COLO829 (cell line): ENCODE measurements at places on chromosomes 4 and X.

GRCh38 chr4:7691982-7692381 is 247.7 kb downstream of the AFAP1 start:
- no peak for DNase-seq

DNA sequence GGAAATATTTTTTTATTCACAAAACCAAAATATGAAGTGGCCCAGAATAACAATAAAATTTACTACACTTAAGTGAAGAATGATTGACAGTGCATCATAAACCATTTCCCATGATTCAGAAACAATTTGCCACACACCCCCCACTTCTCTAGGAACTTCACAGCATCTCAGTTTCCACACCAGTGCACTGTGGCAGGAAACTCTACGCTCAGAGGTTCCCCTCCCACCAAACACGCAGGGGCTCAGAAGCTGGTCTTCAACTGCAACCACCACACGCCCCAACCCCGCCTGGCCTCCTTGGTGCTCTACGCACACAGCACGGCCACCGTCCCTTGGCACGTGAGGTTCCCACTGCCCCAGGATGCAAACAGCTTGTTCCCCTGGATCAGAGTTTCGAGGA is 63.7 kb downstream of the ZFYVE28 start:
- no peak for DNase-seq

DNA sequence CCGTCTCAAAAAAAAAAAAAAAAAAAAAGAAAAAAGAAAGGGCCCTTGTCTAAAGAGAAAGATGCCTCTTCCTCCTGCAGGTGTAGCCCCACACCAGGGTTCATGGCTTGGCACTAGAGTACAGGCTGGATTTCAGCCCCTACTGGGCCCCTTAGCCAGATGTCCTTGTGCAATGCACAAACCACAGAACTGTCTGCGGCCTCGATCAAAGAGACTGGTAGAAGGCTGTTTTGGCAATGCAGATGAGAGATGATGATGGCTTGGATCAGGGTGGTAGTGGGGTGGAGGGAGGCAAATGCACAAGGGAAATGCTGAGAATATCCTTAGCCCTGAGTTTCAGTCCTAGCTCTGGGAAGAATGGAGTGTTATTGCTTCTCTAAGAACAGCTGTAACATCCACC is 26.5 kb upstream of the TSR2 start:
- no peak for DNase-seq

- peak; percentile 70 for DNase-seq
Observed at GRCh38 chr4:181569553-181569952, 673.6 kb upstream of the TENM3 start.

DNA sequence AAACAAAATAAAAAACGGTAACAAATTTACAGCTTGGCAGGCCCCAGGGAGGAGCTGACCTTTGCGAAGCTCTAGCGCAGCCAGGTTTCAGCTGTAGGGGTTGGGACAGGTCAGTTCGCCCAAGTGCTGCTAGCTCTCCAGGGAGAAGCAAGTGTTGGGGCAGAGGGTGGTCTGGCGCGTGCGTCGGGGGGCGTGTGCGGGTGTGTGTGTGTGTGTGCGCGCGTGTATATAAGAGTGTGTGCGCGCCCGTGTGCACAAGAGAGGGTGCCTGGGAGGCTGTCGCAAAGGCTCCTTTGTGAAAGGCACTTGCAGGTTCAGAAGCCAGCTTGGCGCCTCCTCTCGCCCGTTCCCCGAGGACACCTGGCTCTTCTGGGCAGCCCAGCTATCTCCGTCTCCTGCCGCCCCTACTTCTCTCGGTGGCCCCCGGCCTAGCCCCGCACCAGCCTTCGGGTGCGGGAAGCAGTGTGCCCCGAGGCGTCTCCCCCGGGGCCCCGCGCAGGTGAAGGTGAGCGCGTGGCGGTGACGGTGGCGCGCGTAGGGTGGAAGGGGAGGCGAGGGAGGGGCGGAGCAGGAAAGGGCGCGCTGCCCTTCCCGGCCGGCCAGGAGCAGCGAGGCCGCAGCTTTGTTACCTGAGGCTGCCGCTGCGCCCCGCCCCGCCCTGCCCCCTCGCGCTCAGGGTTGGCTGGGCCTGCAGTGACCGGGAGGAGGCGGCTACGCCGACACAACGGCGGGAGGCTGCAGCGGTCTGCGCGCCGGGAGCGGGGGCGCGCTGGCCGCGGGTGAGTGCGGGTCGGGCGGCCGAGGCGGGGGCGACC is at the start of gene FHDC1:
Gene FHDC1, plus strand, starts transcription at position 693 of the 815 bp plus-strand sequence. CDS start 6,735 bp downstream, outside the sequence.
- DNase-seq = no peak

DNA sequence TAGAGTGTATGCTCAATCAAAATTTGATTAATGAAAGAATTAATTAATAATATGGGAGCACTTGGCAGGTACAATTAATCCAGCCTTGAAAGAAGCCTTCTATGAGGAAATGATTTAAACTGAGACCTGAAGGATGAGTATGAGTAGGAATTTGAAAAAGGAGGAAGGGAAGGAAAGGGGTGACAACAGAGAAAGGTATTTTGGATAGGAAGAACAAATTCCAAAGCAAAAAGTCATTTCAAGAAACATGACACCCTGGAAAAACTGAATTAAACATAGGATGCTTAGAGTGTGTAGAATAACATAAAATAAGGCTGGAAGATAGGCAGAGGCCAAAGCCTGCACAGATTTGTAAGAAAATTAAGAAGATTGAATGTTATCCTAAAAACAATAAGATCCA is 29.6 kb downstream of the PHOX2B start:
- DNase-seq = no peak

DNA sequence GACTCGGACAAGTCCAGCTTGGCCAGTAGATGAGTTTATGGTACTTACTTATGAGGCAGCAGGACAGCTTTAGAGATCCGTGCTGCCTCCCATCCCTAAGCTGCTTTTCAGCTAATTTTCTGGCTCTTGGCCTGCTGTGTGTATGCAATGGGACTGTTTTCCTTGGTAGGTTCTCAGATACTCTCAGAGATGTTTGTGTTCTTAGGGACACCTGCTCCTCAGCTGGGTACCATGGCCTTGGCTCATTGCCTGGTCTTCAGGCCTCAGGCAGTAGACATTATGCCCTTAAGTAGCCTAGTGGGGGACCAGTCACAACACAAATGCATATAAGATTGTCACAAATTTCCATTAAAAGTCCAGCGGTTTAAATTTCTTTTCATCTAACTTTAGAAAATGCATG is 688.0 kb downstream of the PCDH7 start:
- no peak for DNase-seq

GRCh38 chr4:47444031-47444430 is 19.5 kb downstream of the COMMD8 start:
- DNase-seq = no peak

- DNase-seq = no peak
Observed at GRCh38 chr4:8250637-8251036, 18.9 kb upstream of the HTRA3 start.

DNA sequence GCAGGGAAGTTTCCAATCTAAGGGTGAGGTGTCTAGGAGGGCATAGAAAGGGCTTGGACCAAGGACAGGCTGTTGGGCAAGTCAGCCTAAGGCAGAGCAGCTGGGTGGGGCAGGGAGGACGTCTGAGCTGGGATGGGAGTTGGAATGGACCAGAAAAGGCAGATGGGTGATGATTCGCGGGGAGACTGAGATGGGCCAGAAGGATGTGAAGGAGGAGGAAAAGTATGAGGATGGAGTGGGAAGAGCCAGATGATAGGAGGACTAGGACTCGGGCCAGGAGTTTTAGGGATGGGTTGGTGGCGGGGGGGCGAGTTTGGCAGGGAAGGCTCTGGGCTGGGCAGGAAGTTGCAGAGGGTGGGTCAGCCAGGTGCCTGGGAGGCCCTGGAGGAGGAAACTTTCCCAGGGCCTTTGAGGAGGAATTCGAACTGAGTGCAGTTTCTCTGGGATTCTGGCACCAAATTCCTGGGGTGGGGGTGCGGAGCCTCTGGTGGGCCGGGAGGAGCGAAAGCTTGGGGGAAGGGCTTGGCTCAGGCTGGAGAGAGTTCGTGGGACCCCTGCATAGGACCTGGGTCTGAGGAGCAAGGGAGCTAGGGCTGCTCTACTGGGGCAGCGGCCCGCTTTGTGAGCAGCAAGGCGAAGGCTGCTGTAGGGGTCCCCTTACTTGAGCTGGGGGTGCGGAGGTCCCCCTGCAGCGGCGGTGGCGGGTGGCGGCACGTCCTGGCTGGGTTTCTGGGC is 8.7 kb upstream of the TIMP1 start:
- DNase-seq = no peak

- DNase-seq = no peak
Observed at GRCh38 chr4:1723131-1723801, 1.9 kb downstream of the TACC3 start.

DNA sequence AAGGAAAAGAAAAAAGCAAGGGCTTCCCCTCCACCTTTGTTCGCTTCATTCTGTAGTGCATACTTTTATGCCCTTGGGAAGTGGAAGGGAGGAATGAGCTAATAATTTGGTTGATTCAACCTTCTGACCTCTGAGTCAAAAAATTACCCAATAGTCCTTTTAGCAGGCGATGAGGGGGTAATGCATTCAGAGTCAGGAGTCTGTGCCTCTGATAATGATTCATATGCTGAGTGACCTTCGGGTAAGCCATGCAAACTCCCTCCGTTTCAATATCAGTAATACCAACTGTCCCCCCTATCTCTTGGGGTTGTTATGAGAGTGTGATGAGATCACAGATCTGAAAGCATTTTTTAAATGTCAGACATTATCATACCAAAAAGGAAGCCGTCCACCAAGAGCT is 41.6 kb upstream of the ACSL4 start:
- DNase-seq = peak; percentile 22

DNA sequence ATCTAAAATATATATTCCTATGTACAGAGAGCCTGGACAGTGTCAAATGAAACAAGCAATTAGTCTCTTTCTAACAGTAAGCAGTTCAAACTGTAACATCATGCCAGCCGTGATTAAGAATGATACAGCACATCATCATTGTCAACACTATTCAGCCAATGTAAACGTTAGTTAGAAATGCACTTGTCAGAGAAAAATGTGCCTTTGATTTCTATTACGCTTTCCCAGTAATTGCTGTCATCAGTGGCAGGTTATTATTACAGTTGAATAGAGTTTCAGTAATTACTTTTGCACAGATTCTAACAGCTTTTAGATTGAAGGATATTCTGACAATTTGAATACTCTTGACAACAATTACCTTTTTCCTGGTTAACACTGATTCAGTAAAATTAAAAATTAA is 1007.1 kb downstream of the SH3BGRL start:
- DNase-seq = no peak

DNA sequence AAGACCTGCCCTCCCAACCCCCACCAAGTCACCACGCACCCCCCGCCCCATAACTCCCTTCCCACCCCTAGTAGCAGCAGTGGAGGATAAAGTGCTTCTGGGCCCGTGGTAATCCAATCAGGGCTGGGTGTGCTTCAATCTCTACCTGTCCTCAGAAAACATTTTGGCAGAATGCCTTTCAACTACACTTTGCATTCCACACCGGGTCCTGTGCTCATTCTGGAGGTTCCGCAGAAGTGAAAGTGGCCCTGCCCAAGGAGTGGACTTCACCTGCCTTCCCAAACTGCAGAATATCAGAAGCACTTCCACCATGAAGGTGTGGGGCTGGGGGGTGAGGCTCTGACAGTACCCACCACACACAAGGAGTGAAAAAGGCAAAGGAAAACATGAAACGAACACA is 322.3 kb downstream of the DHX15 start:
- no peak for DNase-seq

- DNase-seq = peak; percentile 45
Observed at GRCh38 chr4:15149839-15150592, 147.7 kb downstream of the CPEB2 start.

DNA sequence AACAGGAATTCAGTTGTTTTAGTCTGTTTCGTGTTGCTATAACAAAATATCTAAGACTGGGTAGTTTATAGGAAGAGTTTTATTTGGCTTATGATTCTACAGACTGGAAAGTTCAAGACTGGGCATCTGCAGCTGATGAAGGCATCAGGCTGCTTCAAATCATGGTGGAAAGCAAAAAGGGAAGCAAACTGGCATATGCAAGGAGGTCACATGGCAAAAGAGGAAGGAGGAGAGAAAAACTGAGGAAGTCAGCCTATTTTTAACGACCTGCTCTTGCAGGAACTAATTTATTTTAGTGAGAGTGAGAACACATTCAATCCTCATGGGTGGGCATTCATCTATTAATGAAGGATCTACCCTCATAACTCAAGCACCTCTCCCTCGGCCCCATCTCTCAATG is 363.1 kb upstream of the HS3ST1 start:
- no peak for DNase-seq

DNA sequence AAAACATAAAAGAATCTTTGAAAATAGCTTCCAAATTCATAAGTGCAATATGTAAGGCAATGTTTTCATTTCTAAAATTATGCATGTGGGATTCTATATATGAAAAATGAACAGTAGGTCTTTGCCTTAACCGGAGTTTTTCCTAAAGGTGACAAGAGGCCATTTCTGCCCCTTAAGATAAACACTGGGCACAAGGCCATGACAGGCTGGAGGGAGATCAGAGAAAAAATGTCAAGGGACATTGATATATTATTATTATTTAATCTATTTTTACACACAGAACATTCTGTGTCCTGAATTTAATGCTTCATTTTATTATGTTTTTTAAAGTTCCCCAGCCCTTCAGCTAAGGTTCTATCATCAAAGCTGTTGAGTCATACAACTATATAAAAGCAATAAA is 118.8 kb downstream of the CHM start:
- no peak for DNase-seq

DNA sequence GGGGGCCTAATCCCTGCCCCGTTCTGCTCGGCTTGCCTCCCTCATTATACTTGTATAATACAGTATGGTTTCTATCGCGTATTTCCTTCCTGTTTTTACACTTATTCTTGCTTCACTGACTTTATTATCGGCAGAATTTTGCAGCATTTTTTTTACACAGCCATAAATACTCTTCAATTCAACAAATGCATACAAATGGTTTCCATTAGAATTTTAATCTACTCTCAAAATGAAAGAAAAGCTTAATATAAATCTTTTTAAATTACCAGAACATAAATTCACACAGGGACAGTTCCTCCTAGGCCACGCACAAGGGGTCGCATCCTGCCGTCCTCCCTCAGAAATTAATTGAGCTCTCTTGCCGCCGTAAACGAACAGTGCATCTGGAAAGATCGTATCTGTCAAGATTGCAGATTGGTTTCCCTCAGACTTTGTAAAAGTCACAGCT is 42.9 kb downstream of the DCTD start:
- DNase-seq = no peak

DNA sequence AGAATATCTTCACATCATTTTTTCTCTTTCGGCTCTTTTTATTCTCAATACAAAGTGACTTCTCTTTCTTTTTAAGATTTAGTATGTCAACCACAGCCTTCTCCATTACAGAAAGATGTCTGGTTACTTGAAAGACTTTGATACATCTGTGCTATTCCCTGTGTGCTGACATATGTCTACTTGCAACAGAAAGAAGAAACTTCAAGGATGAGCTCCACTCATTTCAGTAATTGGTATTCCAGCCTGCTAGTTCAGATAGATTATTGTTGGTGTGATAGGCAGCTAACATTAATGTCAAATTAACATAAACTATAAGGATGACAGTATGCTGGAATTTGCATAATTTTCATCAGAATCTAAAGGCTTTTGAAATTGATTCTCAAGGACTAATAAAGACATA is 948.7 kb downstream of the PCDH18 start:
- DNase-seq = no peak

- no peak for DNase-seq
Observed at GRCh38 chr4:20496068-20496467, 204.2 kb upstream of the PACRGL start.

- DNase-seq = no peak
Observed at GRCh38 chr4:101326576-101326975, 20.8 kb downstream of the PPP3CA start.
